ENCODE measurements at places on chromosomes 11 and 22.

DNA sequence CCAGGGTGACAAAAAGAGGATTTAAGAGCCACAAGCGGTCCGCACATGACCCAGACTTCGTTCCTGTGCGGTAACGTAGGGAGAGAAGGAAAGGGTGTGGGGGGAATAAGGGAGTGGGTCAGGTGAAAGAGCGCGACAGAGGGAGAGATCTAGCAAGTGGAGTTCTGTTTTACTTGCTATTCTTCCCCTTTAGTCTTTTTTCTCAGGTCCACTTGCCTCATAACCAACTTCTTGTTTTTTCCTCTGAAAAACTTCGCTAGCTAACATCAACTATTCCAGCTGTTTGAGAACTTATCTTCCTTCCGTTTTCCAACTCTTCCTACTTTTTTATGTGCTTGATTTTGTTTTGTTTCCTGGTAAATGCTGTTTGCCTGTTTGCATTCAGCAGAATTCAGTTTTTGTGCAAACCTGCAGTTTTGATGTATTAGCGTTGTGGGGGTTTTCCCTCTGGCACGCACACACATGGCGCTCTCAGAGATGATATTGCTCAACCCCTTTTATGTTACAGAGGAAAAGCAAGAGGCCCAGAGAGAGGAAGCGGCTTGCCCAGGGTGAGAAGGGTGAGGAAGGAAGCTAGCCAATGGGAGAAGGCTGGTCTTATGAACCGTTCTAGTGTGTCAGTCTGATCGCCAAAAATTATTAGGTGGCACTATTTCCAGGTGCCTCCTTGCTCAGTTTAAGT lies 592 bp upstream of the CTSC start:
- peak; percentile 60 for DNase-seq

DNA sequence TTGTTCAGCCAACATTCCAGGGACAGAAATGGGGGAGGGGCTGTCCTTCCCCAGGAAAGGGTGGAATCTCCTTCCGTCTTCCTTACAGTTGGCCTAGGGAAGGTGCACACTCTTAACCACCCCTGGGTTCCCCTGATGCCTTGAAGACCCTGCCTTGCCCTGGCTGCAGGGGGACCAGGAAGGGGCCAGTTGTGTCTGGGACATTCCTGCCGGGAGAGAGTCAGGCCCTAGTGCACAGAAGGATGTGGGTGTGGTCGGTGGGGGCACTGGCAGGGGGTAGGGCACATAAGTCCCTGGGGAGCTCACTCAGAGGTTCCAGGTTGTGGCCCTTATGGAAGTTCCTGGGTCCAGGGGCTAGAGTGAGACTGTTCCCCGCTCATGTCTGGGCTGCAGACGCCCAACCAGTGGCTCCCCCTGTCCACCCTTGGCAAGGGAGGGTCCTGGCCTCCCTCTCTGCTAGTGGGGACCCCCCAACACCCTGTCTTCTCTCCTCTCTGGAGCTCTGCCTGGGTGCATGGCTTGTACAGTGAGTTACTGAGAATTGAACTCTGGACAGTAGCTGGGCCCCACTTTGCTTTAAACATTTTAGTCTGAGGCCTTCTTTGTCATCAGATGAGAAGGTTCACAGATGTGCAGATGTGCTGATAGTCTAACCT lies 2.0 kb upstream of the APOBEC3A start:
- no peak for DNase-seq

GRCh38 chr22:30830907-30831306 lies 136.2 kb downstream of the OSBP2 start:
- no peak for DNase-seq

GRCh38 chr11:116826751-116827431 lies 2.8 kb upstream of the APOC3 start:
- DNase-seq, result peak; percentile 94

- DNase-seq, result peak; percentile 28
These were observed 2.3 kb downstream of the GATD1 start for GRCh38 chr11:774873-775592.

GRCh38 chr11:14065141-14065540 lies 102.6 kb downstream of the SPON1 start:
- no peak for DNase-seq

DNA sequence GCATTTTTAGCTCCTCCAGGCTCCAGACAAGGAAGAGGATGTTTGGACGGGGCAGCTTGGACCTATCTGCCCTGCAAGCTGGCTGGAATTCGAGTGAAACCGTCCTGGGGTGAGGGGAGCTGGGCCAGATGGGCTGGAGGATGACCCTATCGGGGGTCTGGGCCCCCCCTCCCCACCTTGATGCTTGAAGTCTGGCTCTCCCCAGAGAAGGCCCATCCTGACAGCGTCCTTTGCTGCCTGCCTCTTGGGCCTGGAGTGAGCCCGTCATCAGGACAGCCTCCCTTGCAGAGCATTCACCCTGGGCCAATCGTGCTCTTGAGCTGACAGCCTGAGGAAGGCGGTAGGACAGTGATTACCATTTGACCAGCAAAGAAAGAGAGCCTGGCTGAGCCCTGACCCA lies 5.3 kb upstream of the PDGFB start:
- no peak for DNase-seq
